Activated T-cell treated with anti-CD3 and anti-CD28 coated beads for 48 hours (primary cell): ENCODE measurements at places on chromosomes 5 and 9.

DNA sequence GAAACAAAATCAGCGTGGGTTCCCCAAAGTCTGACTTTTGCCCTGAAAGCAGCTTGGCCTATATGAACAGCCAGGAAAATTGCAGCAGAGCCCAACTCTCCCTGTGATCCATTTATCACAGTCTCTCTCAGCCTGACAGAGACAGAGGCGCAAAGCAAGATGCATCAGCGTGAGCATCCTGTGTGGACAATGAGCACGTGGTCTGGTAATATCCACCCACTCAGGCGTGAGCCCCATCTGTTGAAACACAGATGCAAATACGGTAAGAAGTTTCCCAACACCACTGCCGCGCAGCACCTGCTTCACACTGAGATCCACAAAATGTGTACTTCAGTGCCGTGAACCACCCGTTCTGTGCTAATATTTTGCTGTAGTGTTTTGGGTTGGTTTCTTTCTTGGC lies 114.6 kb downstream of the MRPL36 start:
- no peak for DNase-seq

GRCh38 chr5:135391869-135392255 lies 7.2 kb downstream of the MACROH2A1 start:
- DNase-seq: no peak

DNA sequence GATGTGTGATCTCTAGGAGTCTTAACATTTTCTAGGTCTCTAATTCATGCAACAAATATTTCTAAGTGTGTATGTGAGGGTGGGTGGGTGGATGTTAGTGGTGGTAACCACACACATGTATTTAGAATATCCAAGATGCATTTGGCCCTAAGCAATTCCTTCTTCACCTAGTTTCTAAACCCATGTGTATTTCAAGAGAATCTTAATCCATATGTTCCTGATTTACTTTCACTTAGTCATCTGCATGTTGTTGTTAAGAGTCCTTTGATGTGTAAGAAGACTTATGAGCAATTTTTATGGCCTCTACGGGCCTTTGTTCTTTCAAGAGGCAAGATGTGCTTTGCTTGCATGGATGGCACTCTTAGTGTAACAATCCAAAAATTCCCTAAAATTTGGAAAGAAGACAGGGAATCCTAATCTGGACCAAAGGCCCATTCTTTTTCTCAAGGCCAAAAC lies 282.6 kb downstream of the SPATA31D1 start:
- DNase-seq: no peak

- no peak for DNase-seq
Measured at GRCh38 chr5:122902263-122902662, 56.9 kb downstream of the SNX24 start.

DNA sequence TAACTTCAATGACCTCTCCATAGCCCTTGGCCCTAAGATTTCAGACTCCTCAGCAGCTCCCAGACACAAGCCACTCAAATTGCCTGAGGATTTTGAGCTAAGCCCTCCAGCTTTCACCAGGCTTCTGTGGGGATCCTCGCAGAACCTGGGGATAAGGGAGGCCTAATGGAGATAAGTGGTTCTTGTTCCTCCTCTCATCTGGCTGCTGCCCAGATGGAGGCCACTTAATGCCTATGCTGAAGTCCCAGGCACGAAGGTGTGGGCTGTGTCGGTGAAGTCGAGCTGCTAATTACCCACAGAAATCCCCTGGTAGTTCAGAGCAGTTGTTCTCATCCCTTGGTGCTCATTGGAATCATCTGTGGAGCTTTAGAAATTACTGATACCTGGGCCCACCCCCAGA lies 10.3 kb upstream of the FAT2 start:
- DNase-seq: no peak

DNA sequence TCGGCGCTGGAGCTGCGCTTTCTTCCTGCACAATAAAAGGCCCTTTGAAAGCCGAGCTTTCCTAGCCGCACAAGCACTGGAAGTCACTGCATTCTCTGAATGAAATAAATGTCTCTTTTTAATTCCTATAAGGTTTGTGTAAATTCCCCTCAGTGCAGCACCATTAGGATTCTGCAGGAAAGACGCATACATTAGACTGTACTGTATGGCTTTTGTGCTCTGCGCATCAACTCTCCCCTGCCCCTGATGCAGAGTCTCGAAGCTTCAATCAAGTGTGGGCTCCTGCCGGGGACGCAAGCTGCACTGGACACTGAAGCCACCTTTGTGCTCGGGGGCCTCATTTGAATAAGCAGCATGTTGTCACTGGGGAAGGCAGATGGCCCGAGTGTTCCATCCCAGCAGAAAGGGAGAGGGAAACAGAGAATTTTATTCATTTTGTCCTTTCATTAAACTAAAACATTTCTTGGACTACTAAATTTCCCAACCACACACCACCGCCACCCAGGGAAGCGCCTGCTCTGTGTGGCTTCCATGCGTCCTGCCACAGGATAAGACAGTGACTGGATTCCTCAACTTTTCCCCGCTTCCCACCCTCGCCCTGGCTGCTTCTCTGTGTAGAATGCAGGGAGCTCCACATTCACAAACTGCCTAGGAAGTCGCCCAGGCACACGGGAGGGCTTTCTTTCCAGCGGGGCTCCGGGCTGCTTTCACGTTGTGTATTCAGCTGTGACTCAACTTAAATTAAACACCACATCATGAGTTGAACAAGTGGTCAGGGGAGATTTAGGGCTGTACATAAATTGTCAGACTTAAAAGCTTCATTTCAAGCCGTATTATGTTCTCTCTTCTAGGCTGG lies 635.4 kb downstream of the IRX1 start:
- DNase-seq: no peak

DNA sequence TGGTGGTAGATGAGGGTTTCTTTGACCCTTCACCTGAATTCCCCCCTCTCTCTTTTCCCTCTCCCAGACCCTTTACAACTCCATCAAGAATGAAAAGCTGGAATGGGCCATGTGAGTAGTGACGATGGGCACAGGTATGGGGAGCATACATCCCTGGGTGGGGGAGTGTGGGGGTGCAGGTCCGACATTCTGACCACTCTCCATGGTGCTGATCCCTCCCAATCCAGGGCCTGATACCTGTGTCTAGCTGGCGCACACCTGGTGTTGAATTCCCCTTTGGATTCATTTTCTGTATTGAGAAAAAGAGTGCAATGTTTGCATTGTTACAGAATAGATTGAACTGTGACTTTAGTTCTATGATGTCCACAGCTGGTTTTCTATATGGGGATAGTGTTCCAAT lies 40.0 kb downstream of the PSD2 start:
- DNase-seq: no peak

GRCh38 chr9:32255026-32255425 lies 129.4 kb upstream of the ACO1 start:
- DNase-seq: no peak

DNA sequence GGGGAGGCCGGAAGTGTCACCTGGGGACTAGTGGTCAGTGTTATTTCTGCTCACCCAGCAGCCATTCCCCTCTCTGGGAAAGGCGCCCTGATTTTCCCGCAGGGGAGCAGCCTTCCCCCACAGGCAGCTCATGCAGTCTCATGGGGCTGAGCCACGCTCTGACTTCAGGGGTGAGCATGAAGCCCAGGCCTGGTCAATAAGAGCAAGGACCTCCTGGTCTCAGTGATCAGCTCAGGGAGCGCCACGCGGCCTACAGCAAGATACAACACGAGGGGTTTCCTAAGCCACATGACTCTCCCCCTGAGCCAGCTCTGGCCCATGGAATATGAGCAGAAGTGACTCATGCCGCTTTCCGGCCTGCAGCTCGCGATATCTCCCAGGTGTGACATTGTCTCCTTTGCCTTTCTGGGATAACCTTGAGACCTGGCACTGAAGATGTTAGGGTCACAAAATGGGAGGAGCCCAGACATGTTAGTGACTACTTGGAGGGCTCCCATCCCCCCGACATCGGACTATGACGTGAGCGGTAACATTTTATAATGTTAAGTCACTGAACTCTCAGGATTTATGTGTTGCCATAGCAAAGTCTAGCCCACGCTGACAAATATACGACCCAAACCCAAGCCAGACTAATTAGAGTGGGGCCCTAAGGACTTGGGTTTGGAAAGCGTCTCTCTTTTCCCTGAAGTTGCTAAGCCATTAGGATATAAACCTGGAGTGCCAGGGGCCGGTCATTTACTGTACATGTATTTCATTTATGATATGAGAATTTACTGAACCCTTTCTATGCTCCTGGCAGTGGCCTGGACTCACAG lies 46.5 kb upstream of the GFPT2 start:
- DNase-seq: no peak

- no peak for DNase-seq
Measured at GRCh38 chr5:34775886-34776285, 63.1 kb upstream of the TTC23L start.

DNA sequence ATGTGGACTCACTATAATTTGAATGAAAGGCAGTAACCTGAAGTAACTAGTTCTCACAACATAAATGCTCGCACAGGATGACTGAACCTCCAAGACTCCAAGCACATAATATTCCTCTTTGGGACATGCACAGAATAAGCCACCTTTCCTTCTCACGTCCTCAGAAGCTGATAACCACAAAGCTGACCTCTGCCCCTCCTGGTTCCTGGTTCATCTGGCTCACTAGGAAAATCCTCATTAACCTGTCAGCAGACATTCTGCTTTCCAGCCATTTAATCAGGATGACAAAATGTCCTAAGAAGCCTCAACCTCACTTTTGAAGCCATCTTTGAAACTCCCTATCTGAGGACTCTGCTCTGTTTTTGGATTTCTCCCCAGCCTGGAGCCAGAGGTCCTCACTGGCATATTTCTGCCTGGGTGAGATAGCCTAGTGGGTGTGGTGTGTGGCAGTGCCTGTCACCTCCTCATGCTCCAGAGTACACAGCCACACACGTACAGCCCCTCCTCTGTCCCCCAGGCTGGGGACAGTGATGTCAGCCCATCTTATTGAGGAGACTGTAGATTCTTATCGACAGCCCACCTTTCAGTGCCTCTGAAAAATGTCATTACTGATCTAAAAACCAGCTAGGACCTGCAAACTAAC lies 10.3 kb downstream of the ANKH start:
- no peak for DNase-seq

GRCh38 chr5:9441610-9442009 lies 104.3 kb downstream of the SEMA5A start:
- no peak for DNase-seq

GRCh38 chr5:175250426-175250825 lies 193.6 kb downstream of the DRD1 start:
- DNase-seq: no peak

GRCh38 chr9:110832926-110833325 lies 164.3 kb downstream of the MUSK start:
- DNase-seq: no peak

- no peak for DNase-seq
Measured at GRCh38 chr5:33933723-33934169, 2.4 kb upstream of the RXFP3 start.

GRCh38 chr9:93600504-93600903 lies 24.1 kb downstream of the PHF2 start:
- DNase-seq: no peak

GRCh38 chr9:87382900-87383299 lies 114.8 kb upstream of the DAPK1 start:
- no peak for DNase-seq

DNA sequence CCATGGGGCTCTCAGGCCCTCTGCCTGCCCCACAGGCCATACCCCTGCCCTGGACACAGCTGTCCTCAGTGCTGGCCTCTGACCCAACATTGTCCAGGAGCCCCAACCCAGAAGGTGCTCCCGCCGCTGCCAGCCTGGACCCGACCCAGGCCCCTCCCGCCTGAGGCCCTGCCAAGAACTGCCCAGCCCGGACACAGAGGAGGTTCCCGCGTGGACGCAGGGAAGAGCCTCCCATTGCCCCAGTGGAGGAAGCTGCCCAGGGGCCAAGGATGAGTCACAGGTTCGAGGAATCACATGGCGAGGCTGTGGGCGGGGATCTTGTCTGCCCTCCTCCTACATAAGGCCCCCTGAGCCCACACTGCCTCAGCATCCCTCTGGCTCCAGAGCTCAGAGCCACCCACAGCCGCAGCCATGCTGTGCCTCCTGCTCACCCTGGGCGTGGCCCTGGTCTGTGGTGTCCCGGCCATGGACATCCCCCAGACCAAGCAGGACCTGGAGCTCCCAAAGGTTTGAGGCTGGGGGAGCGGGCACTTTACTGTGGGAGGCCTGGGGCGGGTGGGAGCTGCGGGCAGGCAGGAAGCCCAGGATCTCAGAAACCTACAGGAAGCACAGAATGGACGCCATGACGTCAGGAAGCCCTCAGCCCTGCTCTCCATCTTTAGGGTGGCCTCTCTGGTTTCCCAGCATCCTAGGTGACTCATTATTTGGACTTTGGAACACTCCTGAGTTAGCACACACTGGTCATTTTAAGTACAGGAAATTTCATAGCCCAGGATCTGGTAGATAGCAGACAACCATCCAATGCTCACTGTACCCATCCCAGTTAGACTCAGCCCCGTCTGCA lies at the start of gene PAEP:
TSS of gene PAEP (plus strand) at position 366 of the 844 bp plus-strand sequence.
- DNase-seq: no peak

- DNase-seq: no peak
Measured at GRCh38 chr9:92721548-92721947, 43.1 kb downstream of the BICD2 start.

GRCh38 chr5:82348784-82349425 lies 70.8 kb upstream of the RPS23 start:
- no peak for DNase-seq

- no peak for DNase-seq
Measured at GRCh38 chr5:89707891-89708290, 701.7 kb downstream of the CETN3 start.

DNA sequence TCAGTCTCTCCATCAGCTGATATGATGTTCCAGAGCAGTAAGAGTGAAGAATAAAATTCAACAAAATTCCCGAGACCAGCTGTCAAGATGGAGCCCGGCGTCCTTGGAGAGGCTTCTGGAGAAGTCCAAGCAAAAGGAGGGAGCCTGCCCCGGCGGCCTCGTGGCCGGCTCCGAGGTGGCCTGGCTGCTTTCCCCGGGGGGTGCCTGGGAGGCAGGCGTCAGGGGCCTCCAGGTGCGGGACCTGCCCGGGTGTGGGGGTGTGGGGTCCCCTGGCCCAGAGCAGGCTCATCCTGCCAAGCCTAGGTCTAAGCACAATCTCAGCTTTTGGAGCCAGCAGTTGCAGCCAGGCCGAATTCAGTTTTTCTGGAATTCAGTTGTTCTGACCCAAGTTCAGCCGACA lies 122.6 kb upstream of the IQGAP2 start:
- DNase-seq: no peak

DNA sequence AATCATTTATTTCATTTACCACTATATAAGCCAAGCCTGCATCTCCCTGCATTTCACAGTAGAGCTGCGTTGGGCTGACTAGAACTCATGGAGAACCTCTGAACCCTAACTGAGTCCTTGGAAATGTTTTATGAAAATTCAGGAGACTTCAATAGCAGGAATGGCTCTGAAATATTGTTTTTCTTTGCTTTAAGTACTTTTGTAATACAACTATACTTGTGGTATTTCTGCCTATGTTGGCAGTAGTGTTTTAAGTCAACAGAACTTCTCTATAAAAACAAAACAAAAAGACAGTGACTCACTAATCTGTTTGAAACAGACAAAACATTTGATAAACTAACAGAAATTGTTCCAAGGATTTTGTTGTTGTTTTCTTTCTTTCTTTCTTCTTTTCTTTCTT lies 489.2 kb upstream of the MEF2C start:
- no peak for DNase-seq

GRCh38 chr5:144210655-144211054 lies 40.0 kb downstream of the KCTD16 start:
- no peak for DNase-seq
